ENCODE measurements at places on chromosomes 7 and 10.

DNA sequence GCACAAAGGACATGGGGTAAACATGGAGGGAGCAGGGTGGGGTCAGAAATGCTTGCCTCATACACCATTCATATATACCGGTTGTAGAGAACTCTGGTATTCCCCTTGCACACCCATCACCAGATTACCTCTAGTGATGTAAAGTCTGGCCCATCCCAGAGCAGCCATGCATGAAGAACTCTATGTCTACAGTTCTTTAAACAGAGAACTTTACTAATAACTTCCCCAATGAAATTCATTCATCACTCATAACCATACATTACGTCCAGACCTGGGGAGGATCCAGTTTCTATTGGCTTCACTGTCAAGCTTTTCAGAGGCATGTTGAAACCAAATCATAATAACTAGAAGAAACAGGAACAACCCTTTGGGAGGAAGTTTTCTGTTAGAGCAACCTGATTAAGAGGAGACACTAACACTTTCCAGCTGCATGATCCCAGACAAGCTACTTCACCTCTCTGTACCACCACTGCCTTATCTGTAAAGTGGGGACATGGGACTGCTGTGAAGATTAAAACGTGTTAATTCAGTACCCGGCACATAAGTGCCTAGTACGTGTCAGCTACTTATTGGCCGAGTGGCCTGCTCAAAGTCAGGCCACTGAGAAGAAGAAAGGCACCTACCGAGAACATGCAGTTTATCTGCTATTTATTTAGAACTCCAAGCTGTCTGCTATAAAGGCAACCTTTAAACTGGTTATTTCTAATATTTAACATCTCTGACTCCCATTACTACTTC lies 59.7 kb downstream of the IGF2BP3 start:
- H3K27ac ChIP-seq, result peak overlapping the region; percentile 82
- H3K36me3 ChIP-seq, result peaks cover 8% of the 10 kb centered on the region
- no peak overlapping the region for H3K4me3 ChIP-seq
- peaks cover 20% of the 10 kb centered on the region for H3K4me1 ChIP-seq
- no peaks in the 10 kb centered on the region for H3K27me3 ChIP-seq

GRCh38 chr7:17142831-17143541 lies 155.5 kb upstream of the AHR start:
- H3K27me3 ChIP-seq, result no peaks in the 10 kb centered on the region
- DNase-seq, result no peak
- no peak overlapping the region for H3K4me3 ChIP-seq

DNA sequence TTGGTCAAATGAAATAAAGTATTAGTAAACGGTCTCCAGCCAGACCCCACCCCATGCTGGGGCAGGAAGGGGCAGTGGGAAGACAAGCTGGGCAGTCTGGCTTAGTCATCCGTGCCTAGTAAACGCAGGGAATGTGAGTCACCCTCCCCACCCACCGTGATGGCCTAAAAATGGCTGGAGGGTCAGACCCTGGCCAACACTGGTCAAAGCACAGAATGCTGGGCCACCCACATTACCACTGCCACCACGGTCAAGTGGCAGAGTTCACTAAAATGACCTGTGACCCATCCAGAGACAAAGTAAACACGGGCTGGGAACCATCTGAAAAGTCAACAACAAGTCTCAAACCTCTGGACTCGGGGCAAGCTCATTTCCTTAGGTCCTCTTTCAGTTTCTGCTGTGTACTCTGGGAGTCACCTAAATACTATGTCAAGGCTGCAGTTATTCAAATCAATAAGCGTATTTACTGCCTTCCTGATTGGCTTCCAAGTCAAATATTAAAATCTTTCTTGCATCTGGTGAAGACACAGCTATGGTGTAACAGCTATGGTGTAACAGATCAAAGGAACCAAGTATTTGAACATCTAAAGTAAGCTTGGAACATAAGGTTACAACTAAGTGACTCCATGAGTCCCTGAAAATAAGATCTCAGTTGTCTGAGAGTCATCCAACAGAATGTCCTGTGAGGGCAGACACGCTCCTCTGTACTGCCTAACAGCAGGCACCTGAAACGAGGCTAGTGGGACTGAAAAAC lies 3.0 kb downstream of the ZFAND2A start:
- no peak overlapping the region for H3K27ac ChIP-seq
- H3K4me1 ChIP-seq, result peaks cover 3% of the 10 kb centered on the region
- H3K4me3 ChIP-seq, result no peak overlapping the region
- H3K36me3 ChIP-seq, result peaks cover 12% of the 10 kb centered on the region

DNA sequence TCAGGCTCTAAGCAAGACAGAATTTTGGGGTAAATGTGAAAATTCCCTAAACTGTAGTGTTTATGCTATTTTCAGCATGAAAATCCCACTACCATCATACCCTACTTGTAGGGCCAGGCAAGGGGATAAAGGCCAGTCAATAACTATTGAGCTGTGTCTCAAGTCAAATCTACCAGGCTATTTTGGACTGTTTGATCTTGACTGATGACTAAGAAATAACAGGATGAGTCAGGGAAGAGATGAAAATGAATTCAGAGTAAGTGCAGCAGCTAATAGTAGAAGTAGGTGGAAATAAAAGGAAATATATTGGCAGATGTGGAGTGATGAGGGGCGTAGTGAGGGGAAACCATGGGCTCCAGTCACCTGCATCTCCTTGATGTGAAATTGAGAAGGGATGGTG lies 225.8 kb upstream of the PHYHIPL start:
- no peaks in the 10 kb centered on the region for H3K27me3 ChIP-seq
- no peak for DNase-seq
- H3K27ac ChIP-seq, result no peak overlapping the region
- H3K36me3 ChIP-seq, result no peaks in the 10 kb centered on the region
- no peaks in the 10 kb centered on the region for H3K4me1 ChIP-seq
